ENCODE measurements at places on chromosomes 4 and X.

- no peak for DNase-seq
Measured at GRCh38 chr4:70666369-70666768, at the start of gene JCHAIN. Gene JCHAIN (minus strand): TSS chr4:70666508. CDS start chr4:70666490, 18 bp downstream.

DNA sequence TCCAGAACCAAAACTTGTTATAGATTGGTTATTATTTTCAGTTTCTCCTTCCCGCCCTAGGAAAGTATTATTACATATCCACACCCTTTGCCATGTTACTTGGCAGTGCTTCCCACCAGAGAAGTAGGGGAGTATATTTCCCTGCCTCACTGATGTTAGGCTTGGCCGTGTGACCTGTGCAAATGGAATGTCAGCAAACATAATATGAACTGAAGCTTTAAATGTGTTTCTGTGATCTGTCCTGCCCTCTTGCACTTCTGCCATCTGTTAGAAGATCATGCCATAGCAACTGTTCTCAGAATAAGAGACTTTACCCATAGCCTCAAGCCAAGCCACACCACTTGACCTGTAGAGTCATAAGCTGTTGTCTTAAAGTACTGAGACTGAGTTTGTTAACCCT is 36.7 kb upstream of the NEUROG2 start:
- no peak for DNase-seq

DNA sequence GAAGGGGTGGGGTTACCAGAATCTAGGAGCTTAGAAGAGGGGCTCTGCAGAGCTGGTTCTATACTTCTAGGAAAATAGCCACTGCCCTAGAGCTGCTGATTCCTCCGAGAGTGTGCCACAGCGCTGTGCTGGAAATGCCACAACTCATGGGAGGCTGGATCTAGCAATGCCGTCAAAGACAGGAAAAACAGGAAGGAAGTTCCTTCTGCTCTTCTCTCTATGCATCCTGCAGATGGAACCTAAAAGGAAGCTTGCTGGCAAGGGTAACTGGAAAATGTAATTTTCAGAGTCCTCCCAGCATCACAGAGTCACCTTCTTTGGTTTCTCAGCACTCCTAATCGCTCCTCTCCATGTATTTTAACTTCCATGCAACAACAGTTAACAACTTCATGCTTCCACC is 121.2 kb upstream of the TLL1 start:
- no peak for DNase-seq

- DNase-seq, result no peak
Measured at GRCh38 chr4:119833611-119834010, 205.0 kb upstream of the PDE5A start.

DNA sequence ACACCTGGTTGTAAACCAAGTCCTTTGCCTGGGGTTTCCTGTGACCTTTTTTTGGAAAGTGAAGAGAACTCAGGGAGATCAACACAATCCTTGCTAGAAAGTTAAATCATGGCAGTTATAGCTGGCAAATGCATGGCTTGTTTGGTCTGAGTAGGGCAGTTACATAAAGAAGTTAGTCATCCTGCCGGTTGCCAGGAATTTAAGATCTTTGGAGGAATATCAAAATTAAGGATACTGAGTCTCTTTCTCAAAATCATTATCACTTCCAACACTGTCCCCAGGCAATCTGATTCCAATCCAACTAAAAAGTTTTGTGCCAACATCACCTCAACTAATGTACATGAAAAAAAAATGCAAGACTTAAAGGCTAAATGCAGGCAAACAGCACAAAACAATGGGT is 40.3 kb downstream of the C4orf54 start:
- peak; percentile 5 for DNase-seq

GRCh38 chr4:14943749-14944148 is 58.5 kb upstream of the CPEB2 start:
- no peak for DNase-seq

DNA sequence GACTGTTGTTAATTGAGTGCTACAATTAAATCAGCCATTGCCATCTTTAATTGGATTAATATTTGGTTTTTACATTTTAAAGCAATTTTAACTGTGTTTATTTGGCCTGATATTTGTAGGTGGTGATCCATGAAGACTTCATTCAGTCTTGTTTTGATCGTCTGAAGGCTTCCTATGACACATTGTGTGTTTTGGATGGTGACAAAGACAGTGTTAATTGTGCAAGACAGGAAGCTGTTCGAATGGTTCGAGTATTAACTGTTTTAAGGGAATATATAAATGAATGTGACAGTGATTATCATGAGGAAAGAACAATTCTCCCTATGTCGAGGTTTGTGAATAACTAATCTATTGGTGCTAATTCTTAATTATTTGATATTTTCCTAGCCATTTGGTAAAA is 82.6 kb downstream of the USP9X start:
- no peak for DNase-seq

GRCh38 chr4:82799006-82799881 is 648 bp upstream of the SCD5 start:
- DNase-seq, result no peak

DNA sequence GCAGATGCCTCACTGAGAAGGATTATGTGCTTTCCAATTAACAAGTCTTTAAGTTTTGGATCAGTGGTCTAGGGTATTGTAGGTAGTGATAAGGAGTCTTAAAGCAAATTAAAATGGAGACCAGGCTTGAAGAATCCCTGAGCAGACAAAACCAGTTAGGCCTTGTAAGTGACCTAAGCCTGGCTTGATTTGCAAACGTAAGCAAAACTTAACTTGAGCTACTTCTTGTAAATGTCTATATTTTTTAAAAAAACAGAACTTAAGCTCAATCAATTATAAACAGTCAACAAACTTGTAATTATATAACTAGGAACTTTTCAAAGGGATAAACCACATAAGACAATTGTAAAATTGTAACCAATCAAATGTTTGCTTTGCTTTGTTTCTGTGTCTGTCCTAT is 72.7 kb upstream of the NALF2 start:
- DNase-seq, result no peak

DNA sequence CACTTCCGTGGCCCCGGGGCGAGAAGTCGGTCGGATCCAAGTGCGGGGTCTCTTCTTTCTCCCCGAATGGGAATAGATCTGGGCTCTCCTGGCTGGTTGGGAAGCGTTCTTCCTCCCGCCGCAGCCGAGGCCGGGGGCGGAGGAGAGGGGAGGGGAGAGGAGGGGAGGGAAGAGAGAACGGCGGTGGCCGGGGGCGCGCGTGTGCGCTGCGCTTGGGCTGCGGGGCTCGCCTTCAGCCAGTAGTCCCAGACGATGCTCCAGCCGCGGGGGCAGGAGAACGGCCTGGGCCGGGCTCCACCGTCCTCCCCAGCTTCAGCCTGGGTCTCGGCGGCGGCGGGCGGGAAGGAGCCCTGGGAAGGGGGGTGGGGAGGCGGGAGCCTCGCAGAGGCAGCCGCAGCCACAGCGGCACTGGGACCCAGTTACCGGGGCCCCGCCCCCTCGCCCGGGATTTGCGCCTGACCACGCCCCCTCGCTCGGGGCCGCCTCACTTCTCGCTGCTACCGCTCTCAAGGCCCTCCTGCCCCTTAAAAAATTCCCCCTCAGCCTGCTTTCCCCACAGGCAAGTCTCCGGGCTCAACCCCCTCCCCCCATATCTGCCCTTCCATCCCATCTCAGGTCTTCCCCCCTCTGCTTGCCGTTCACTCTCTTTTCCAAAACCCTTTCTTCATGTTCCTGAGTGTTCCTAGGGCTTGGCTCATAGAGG is at the start of gene FGD1:
TSS of gene FGD1 (minus strand) at position 421 of the 703 bp plus-strand sequence. CDS start 802 bp downstream, outside the sequence.
- DNase-seq, result peak; percentile 8

- peak; percentile 74 for DNase-seq
Measured at GRCh38 chr4:151302432-151302831, 23.0 kb downstream of the SH3D19 start.

GRCh38 chrX:48493890-48494364 is 14.9 kb upstream of the PORCN start:
- peak; percentile 32 for DNase-seq

DNA sequence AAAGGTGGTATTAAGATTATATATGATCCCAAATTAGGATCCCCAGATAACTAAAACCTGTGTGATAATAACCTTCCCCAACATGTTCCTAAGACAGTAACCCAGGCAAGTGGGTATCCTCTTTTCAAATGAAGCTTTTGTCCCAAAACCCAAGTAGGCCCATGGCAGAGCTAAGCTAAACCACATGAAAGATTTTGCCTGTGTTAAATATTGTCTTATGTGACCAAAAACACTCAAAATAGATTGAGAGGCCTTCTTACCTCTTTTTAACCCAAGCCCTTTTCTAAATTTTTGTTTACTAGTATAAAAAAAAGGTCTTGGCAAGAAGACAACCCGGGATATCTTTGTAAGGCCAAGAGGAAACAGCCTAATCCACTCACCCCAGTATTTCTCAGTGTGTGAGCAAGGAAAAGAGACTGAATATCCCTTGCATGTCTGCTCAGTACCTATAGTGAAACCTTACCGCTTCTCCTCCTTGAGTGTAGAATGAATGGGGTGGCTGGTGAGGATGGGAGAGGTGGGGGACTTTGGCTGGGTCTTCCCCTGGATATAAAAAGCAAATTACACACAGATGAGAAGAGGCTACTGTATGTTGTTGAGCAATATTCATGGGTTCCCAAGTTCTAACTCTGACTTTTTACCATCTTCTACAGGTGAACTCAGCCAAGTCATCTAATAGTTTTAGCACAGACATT is 188.8 kb upstream of the BMP3 start:
- DNase-seq, result no peak

DNA sequence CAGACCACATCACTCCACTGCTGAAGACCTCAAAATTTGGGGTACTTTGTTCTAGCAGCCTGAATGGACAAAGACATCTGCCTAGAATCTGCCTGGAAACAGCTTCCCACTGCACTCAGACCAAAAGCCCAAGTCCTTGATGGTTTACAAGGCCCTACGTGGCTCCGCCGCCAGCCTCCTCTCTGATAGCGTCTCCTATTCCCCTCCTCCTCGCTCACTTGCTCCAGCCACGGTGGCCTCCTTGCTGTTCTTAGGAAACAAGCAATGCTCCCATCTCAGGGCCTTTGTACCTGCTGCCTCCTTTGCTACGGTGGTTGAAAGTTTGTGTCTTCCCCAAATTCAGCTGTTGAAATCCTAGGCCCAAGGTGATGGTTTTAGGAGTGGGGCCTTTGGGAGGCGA is 34.7 kb upstream of the SORCS2 start:
- no peak for DNase-seq

DNA sequence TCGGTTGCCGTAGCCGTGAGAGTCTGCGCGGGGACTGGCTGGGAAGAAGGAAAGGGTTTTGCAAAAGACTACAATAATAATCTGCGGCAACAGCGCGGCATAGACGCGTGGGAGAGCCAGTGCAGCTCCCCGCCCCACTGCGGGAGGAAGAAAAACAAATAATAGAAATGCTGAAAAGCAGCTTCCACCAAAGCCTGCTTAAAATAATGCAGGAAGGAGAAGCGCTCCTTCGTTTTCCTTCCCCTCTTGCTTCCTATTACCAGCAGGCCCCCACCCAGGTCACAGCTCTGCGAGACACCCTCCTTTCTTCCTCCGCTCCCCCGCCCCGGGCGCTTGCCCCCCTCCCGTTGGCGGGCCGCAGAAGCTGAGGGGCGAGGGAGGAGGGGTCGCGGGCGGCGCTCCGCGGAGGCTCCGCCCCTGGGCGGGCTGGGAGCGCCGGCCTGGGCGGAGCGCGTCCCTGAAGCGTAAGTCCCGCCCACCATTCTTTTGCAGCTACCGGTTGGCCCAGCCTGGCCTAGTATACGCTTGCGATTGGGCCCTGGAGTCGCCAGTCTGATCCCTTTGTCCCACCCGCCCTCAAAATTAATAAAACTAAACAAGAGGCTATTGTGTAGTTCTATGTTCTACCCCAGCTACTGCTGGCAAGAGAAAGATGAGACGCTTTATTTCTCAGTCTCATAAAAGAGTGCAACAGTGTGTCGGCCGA is 636 bp upstream of the AMOT start:
- peak; percentile 95 for DNase-seq

DNA sequence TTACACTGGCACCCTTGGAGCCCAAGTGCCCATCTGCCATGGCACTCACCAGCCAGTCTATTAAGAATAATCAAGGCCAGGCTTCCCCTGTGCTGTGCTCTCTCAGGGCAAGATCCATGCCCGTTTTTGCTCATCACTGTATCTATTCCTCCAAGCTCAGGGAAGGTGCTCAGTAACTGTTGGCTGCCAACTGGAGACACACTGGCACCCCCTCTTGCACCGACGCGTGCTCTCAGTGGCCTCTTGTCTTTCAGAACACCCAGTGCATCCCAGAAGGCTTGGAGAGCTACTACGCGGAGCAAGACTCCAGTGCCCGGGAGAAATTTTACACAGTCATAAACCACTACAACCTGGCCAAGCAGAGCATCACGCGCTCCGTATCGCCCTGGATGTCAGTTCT is 30.1 kb downstream of the NSG1 start:
- DNase-seq, result no peak

- no peak for DNase-seq
Measured at GRCh38 chrX:15680401-15680800, 15.8 kb upstream of the CLTRN start.

- no peak for DNase-seq
Measured at GRCh38 chr4:79882806-79883205, 190.2 kb downstream of the ANTXR2 start.

DNA sequence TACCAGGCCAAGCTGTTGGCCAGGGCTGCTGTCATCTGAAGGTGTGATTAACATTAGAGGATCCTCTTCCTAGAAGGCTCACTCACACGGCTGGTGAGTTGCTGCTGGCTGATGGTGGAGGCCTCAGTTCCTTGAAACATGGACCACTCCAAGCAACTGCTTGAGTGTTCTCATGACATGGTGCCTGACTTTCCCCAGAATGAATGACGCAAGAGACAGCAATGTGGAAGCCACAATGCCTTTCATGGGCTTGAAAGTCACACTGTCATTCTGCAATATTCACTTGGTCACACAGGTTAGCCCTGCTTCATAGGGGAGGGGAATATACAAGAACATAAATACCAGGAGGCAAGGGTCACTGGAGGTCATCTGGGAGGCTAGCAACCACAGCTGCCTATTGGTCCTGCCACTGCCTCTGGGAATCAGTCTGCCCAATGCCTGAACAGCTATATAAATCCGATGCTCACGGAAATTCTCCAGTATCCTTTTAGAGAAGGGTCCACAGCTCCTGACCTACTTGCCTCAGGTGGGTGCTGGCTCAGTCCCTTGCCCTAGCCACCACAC is 97.1 kb upstream of the MAML3 start:
- DNase-seq, result no peak

GRCh38 chr4:111210595-111210994 is 587.7 kb upstream of the PITX2 start:
- no peak for DNase-seq

- peak; percentile 60 for DNase-seq
Measured at GRCh38 chr4:75036046-75036830, 103.3 kb downstream of the PARM1 start.
